CD4-positive, alpha-beta T cell treated with Interleukin-15 for 1 hour (primary cell): ENCODE measurements at places on chromosomes 2 and 18.

DNA sequence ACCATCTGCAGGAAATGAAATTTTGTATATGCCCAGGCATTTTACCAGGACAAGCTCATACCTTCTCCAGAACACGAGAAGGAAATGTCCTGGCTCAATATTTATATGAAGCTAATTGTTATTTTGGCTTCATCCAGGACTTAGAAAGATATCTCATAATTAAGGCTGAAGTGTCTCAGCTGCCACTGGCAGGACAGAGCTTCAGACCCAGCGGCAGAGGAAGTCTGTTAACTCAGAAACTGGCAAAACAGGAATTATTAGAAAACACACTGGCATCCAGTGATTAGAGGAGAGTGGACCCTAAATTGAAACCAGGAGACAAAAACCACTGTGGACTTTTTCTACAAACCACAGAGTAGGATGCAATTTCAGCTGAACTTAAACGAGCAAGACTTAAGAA lies 329.7 kb downstream of the CYRIA start:
- DNase-seq = no peak

GRCh38 chr2:8993902-8994278 lies 9.6 kb downstream of the MBOAT2 start:
- no peak for DNase-seq

- no peak for DNase-seq
Measured at GRCh38 chr2:108853421-108853820, 66.8 kb downstream of the CCDC138 start.

DNA sequence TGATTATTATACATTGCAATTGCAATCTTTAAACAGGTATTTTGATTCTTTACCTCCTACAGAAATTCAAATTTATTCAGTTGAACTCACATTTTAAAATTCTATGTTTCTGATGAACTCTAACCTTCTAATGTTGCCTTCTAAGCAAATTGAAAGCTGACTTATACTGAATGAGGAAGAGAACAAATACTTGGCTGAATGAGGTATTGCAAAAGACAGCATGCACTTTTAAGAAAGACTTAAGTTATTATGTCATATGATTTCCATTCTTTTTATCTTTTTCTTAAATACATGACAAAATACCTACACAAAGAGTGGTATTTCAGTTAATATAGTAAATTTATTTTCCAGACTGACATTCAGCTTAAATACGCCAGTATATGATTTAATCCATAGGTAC lies 64.7 kb downstream of the FAM228A start:
- no peak for DNase-seq

DNA sequence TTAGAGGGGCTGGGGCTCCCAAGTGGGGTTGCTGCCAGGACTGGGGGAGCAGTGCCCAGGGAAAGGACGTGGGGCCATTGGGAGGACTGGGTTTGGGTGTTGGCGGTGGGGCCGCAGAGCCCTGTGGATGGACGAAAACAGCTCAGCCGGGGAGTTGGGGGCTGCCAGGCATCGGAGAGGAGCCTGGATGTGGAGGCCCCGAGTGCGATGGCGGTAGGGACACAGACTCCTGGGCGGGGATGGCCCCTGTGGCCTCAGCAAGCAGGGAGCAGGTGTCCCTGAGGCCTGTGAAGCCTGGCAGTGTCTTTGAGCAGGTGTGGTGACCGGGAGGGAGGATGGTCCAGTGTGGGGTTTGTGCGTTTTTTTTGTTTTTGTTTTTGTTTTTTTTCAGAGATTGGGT lies 13.3 kb downstream of the CTDP1 start:
- DNase-seq = no peak

GRCh38 chr2:239288951-239289511 lies 111.8 kb downstream of the HDAC4 start:
- no peak for DNase-seq

DNA sequence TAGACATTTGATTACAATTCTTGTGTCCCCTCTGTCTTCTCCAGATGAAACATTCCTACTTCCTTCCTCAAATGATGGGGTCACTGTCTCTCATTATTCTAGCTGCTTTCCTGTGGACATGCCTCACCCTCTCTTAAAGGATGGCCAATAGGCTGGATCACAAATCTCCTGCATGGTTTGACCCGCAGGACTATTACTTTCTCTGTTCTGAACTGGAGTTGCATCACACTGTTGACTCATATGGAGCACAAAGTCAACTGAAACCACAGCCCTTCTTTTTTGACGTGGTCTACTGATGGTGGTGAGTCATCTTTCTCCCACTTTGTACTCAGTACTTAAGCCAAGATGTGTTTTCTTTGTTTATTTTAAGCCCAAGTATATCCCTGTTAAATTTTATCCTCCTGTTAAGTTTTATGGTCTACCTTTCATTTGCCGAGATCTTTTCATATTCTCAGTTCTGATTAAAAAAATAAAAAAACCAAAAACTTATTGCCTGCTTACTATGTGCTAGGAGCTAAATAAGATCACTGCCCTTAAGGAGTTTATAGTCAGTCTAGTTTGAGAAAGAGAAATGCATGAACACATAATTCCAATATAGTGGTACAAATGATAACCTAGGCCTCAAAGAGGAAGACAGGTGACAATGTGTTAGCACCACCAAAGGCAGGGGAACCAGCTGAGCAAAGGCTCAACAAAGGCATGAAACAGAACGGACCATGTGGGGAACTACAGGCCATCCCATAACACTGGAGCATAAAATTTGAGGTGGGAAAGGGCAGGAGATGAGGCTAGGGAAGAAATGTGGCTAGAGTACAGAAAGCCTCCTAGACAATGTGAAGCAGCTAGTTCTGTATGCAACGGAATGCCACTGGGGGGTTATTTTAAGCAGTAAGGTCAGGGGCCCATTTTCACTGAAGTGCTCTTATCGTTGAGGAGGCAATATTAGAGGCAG lies 67.6 kb upstream of the ZFP36L2 start:
- DNase-seq = peak; percentile 71

- no peak for DNase-seq
Measured at GRCh38 chr2:231573698-231574421, 18.8 kb upstream of the TEX44 start.

DNA sequence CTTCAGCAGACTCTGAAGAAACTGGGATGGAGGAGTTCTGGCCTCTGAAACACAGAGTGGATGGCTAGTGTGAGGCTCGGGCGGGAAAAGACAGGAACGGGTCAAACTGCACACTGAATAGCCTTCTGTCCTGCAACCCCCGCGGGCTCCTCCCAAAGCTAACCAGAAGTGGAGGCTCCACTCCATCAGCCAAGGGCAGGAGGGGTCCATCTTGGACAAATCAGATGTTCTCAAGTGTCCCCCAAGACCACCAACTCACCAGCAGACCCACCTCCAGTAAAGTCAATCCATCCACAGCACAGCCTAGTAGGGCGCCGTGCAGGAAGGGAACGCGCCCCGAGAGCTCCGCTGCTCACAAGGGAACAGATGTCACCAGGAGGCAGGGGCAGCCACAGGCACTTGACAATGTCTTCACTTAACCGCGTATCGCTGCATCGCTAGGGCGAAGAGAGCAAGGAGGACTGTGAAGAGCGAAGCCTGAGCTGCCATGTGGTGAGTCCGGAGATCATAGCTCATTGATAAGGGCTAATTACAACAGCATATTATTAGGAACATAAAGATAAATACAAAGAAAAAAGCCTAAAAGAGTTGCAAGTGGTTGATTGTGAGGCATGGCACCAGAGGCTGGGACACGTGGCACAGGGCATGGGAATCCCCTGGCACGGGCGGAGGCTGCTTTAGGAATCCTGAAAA lies 494.6 kb upstream of the MYT1L start:
- no peak for DNase-seq

DNA sequence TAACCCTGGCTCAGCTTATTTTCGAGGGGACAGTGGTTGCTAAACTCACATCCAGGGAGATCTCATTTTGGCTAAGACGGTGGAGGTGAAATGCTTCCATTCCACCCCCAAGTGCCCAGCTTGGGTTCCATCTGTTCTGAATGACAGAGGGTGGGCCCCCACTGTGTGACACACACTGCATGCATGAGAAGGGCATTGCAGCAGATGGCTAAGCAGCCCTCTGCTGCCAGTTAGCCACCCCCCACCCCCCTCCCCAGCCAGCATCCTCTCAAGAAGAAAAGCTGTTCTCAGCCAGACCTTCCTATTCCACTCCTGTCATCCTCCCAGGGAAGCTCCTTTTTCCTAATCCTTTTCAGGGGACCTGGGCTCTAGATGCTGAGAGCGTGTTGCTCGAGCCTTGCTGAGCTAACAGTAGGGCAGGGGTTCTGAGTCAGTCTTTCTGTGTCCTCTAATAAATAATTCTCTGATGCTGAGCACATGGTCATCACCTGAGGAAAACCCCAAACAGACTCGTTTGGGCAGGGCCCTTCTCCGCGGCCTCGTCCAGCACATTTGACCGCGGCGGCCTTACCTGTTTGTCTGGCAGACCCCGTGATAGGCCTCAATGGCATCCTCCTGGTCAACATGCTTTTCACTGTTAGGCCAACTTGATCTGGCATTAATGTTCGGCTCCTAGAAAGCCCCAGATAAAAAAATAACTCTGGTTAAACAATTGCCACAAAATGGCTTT lies 49.5 kb upstream of the ACAA2 start:
- no peak for DNase-seq

DNA sequence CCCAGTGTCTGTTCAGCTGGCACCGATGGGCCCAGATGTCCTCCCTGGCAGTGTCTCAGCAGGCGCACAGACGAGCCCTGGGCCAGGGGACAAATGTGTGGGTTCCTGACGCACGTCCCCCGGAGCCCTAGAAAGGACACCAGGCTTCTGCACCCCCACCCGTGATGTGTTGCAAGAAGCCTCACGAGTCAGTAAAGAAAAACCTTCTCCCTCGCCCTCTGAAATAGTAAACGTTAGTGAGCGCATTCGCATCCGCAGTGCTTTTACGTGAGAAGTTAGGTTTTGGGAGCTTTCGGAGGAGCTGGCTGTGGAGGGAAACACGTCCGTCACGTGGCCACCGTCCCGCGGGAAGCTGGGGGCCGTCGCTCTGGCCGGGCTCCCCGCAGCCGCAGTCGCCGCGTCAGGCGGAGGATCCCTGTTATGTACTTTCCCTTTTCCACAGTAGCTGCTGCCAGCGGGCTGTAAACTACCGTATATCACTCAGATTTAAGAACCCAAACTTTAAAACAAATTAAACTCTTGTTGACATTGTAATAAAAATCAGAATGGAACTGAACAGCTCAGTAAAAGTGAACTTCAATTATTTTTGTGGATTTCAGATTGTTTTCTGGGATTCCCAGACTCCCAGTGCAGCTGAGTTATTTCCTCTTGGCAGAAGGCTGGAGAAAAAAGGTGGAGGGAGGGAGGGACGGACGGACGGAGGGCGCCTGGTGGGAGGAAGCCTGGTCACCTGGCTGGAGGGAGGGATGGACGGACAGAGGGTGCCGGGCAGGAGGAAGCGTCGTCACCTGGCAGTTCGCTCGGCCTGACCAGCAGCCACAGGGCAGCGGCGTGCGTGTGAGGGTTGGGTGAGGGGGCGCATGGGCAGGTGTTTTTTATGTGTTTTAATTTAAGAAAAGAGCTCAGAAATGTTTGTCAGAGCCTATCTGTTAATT lies 112.1 kb downstream of the NFATC1 start:
- DNase-seq = peak; percentile 39

DNA sequence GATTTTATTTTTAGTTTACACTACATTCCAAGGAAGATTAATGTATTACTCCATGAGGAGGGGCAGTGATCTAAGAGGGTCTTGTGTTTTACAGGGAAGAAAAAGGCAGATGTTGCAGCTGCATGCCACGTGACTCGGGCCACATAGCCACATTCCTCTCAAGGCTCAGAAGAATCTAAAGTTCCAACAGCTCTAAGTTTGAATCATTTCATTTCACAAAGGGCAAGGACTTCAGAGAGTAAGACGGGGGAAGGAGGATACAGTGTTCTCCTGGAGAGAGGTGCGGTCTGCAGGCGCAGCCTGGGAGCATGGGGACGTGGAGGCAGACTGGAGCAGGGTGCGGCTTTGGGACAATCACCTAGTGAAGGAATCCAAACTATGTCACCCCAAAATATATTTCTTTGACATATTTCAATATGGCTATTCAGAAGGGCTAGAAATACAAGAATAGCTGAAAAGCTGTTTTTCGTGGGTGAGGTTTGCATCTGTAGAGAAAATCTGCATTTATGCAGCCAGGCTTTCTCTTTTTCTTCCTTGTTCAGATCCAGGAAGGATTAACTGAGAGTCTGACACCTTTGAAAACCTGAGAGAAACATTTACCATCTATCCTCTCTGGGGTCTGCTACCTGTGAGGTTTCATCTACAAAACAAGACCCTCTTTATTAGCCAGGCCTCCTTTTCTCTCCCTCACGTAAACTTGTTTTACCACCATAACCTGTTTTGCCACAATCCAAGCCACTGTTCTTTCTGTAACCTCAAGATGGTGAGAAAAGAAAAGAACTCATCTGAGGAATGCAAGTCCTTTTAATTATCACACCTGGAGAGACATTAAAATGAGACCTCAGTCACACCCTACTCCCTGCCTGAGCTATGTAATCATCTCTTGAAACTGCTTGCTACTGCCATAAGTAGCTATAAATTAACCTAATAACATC lies 165.1 kb upstream of the NDUFV2 start:
- no peak for DNase-seq

GRCh38 chr2:64688909-64689308 lies 35.2 kb upstream of the SERTAD2 start:
- DNase-seq = no peak

DNA sequence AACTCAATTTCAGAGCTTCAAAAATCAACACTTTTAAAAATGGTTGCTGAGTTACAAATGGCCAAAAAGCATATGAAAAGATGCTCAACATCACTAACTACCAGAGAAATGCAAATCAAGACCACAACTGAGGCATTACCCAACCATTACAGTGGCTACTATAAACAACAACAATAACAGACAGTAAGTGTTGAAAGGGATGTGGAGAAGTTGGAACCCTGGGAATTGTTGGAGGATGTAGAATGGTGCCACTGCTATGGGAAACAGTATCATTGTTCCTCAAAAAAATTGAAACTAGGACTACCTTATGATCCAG lies 173.3 kb upstream of the SPRED2 start:
- DNase-seq = no peak

DNA sequence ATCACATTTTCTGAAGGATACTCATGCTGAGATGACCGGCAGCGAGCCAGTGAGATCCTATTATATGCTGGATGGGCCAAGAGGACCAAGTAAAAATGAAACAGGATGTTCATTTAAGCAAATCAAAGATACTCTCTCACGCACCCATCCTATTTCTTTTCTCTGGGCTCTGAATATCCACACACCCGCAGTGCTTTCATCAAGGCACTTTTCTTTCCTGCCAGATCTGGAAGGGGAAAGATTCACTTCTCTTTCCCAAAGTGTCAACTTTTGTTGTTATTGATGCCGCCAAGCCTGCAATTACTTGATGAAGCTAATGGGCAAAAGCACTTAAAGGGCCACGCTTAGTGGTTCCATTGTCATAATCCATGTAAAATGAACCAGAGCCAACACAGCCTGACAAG lies 191.9 kb upstream of the CHAC2 start:
- DNase-seq = no peak

GRCh38 chr2:109513749-109514588 lies 99.8 kb downstream of the SEPTIN10 start:
- no peak for DNase-seq

GRCh38 chr18:13580991-13581390 lies 145.4 kb downstream of the FAM210A start:
- no peak for DNase-seq

DNA sequence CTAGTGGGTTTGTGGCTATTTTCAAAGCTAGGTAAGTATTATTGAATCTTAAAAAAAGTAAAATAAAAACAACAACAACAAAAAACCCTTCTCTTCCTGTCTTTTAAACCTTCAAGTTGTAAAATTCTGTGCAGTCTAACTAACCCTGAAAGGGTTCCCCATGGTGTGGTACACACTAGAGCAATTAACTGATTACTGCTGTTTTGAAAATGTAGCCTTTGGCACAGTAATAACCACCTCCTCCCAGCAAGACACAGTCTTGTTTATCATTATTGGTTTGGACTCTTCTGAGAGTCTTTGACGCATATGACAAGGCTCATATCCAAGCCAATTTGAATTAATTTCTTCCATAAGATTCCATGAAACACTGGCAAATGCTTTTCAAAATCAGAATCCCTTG lies 2184.6 kb upstream of the PIK3C3 start:
- DNase-seq = no peak
